ENCODE measurements at places on chromosomes 5 and 9.

DNA sequence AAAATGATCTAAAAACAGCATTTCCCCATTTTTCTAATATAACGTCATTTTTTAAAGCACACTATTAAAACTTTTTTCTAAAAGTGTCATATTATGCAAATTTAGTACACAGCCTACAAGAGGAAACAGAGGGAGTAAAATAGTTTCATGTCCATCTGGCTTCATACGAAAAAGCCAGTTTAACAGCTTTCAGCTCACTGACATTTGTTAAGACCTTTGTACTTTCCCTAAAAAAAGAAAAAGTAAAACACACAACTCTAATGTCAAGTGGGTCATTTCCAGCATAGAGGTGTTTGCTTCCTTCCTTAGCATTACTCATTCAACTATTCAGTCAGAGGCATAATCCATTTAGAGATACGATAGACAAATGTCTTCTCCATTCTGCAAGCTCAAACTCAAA, 49.4 kb downstream of the ABHD17B start:
- DNase-seq, result no peak

DNA sequence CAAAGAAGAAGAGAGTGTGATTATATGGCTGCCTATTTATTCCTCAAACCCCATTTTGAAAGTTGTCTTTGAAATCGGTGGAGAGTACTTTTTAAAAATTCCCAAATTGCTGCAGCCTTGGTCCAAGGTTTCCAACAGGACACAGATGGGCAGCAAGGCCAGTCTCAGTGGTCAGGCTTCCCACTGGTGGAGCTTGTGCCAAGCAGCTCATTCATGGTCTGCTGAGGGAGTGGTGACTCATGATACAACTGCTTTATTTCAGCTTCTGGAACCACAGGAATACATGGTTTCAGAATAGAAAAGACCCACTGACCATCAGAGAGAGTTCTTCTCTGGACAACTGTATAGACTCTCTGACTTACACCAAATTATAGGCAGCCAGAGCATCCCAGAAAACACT, 673.1 kb upstream of the KLF4 start:
- DNase-seq, result no peak

DNA sequence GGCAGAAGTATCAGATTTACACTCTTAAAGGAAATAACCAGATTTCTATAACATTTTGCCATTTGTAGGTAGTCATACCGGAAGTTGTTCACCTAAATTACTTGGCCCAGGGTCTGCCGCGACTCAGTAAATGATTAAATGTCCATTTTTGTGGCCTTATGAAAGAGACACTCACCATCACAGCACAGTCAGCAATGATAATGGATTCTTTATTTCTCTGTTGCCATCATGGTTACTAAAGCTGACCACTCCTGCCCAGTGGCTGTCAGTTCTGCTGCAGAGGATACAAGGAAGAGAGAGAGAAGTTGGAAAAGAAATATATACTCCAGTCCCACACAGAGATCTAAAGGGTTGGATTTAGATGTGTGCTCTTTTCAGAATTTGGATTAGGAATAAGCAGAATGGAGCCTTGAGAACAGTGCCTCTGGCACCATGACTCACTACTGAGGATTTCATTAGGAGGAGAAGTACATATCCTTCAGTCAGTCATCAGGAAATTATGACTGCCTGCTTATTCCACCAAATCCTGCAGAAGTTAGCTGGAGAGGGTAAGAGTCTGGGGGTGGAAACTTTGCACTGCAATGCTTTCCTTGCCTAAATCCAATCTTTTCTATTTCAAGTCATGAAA, 72.8 kb upstream of the EFNA5 start:
- DNase-seq, result no peak

GRCh38 chr9:113823421-113823820, 52.7 kb upstream of the ZNF618 start:
- no peak for DNase-seq

- no peak for DNase-seq
These were observed 368.8 kb upstream of the SPATA31A5 start for GRCh38 chr9:60545346-60545877.

DNA sequence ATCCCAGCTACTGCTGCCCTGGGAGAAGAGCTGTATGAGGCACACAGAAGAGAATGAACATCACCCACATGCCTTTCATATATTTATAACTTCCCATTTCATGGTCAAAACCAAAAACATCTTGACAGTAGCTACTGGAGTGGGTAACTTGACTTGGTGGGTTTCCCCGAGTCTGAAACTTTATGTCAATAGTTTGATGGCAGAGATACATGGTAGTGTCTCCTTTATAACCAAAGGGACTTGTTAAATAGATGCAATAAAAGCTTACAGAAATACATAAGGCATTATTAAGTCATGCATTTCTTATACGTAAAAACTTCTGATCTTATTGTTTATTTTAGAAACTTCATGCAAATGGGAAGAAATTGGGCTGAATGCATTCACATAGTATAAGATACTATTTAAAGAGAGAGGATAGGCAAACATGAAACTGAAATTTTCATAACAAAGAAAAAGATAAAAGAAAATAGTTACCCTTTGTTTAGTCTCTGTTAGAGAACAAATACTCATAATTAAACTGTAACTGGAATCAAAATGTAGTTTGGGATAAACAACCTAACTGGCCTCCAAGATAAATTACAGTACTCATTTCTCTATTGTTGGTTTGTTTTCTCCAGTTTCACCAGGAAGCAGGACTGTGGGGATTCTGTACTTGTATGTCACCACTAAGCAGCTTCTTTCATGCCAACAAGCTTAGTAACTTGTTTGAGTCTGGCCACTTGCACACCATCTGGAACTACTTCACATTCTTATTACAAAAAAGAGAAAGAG, 459.3 kb upstream of the MEF2C start:
- DNase-seq, result no peak

DNA sequence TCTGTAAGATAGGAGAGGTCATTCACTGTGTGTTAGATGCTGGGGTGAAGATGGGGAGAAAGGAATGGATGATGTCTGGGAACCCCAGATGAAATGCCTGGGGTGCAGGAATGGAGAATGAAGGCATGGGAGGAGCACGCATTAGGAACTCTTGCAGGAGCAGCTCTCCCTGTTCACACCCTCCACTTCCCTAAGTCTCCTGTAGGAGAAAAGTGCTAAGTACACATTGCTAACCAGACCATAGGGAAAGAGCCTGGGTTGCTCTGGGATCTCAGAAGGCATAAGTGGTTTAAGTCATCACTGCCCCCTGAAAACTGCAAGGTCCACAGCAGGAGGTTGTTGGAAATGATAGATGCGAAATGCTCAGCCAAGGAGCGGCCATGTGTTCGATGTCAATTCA, 163.1 kb downstream of the SEC61B start:
- no peak for DNase-seq

- DNase-seq, result no peak
These were observed 120.2 kb downstream of the PDE4D start for GRCh38 chr5:59773294-59773693.
